Stimulated activated CD4-positive, alpha-beta T cell treated with anti-CD3 and anti-CD28 coated beads, TNF-alpha, amount 100 ng/mL, for 48 hours (primary cell): ENCODE measurements at places on chromosomes 3 and 15.

GRCh38 chr15:80698676-80699075, 3.6 kb downstream of the ABHD17C start:
- no peak for DNase-seq

DNA sequence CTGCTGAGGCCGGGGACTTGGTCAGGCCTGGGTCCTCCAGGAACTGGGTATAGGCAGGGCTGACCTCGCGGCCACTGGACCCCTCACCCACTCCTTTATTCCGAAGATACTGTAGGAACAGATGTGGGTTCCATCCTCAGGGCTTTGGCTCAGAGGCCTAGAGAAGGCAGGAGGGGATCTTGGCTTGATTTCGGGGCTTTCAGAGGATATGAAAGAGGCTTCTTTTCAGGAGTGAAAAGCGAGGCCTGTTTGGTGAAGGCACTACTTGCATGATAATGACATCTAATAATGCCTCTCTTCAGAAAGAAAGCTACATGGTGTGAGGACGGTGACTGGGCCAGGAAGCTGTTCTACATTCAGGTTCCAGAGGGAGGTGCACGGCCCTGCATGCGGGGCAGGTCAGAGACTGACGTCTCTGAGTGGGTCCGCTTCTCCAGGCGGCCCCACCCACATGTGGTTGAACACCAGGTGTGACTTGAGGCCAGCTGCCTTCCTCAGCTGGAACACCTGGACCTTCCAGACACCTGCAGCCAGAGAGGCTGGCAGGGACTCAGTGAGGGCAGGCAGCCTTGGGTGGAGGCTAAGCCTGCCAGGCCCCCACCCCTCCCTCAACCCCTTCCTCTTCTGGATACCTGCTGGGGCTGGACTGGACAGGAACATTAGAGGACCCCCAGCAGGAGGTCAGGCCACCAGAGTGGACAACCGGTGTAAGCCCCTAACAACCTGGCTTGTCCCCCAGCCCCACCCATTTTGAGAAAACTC, 31.1 kb upstream of the HHATL start:
- no peak for DNase-seq

DNA sequence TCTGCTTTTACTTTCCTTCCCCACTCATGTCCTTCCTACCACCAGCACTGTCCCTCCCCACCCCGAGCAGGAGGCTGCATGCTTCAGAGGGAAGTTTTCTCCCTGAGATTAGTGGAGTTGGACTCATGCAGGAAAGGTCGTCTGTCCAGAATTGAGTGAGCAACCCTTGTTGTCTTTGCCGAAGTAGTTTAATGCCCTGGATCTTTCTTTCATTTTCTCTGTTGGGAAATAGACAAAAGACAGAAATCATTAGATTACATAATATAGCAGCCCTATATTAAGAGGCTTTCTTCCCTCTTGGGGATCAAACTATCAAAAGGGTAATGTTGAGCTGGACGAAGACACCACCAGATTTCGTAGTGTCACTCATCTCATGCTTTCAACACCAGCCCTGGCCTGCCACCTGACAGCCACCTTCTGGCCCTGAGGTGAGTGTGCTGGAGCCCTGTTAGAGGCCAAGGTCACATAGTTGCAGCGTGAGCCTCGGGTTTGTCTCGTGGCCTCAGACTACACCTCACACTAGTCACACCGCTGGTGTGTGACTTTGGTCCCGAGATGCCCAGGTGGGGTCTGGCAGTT, 231.0 kb downstream of the ITPR1 start:
- DNase-seq, result no peak

DNA sequence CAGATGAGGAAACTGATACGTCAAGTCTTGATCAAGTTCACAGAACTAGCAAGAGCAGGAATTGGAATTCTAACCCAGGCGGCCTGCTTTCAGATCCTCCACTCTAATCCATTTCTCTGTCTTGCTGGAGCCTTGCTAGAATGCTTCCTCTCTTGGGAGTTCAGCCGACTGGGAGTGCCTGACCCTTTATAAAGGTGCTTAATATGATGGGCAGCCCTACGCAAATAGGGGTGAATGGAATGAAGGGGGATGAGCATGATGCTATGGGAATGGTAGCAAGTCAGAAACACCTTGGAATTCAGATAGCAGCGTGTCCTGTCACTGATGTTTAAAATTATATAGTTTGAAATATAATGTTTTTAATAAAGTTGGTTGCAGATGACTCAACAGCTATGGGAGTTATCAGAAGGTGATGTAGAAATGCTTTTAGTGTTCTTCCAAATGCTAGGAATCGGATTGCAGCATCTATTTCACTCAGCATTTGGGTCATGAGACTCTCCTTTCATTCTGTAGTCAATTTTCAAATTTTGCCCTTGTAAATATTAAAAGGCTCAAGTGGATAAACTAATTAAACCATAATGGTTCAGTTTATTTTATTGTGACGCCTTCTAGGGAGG, 150.7 kb downstream of the FNDC3B start:
- no peak for DNase-seq

DNA sequence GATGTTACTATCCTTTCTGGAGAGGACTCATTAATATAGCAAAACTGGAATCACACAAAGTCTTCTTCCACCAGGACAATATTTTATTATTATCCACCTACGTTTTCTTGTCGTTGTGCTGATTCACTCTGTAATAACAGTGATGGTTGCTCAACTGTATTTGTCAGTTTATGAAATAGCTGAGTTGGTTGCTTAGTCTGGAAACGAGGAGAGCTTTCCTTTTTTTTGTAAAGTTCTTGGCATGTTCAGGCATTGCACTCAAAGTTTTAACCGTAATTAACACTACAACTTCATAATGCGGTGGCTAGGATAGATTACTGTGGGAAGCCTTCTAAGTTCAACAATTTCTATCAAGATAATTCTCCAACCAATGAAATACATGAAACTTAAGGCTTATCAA, 131.2 kb downstream of the RAP2B start:
- DNase-seq, result no peak

DNA sequence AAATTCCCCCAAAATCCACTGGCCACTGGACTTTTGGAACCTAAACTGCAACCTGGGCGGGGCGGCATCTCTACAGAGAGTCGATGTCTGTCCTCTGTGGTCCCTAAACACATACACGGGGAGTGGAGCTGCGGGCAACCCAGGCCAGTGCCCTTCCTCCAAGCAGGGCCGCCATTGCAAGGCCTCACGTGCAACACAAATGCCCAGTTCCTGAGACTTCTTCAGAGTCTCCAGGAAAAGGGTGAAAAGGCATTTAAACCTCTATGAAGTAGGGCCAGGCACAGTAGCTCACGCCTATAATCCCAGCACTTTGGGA, 4.9 kb downstream of the MUC4 start:
- DNase-seq, result no peak

- DNase-seq, result no peak
Observed at GRCh38 chr3:139264375-139264774, 79.4 kb upstream of the MRPS22 start.

DNA sequence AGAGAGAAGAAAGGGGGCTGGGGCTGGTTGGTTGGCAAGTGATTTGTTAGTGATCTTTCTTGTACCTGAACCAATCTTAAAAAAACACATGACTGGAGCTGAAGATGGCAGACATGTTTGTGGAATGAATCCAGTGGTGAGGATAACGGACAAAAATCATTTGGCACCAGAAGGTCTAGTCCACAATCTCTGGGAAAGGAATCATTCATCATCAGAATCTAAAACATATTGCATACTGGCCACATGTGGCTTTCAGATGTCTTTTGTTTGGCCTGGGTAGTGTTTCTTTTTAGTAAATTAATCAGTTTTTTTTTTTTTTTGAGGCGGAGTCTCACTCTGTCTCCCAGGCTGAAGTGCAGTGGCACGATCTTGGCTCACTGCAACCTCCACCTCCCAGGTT, 5.0 kb downstream of the NEK11 start:
- no peak for DNase-seq

- DNase-seq, result no peak
Observed at GRCh38 chr15:37014137-37014536, 86.2 kb downstream of the MEIS2 start.

GRCh38 chr15:92747047-92747446, 91.5 kb upstream of the FAM174B start:
- DNase-seq, result no peak

- no peak for DNase-seq
Observed at GRCh38 chr3:160686955-160687535, 10.1 kb downstream of the ARL14 start.
